ENCODE measurements at places on chromosomes 2 and 18.

DNA sequence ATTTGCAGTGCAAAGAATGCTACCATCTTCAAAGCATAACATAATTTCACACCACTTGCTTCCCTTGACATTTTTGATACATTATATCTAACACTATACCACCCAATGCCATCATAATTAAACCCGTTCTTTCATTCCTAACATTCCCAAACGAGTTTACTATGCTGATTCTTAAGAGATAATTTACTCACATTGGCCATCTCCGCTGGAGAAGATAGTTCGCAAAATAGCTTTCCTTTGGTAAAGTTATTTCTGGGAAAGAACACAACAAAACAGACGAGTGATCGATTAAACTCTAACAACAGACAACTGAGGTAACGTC, 716 bp downstream of the MMADHC start:
- DNase-seq, result no peak

DNA sequence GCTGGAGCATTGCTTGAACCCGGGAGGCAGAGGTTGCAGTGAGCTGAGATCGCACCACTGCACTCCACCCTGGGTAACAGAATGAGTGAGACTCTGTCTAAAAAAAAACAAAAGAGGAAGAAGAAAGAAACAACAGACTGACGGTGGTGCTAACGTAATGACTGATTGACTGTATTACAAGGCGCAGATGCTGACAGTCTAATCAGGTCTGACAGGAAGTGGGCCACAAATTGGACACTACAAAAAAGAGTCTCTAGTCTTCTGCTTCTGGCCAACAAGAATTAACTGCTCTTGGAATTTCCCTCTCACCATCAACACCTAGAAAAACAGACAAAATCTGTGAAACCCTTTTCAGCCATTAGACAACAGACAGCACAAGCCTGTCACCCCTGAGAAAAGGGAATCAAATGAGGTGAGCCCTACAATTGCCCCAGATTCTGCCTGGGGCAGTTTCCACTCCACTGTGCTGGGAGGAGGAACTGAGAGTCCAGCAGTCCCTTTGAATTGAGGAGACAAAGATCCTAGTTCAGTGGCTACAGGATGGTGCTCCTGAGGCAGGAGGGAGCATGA, 43.3 kb downstream of the SNED1 start:
- no peak for DNase-seq

DNA sequence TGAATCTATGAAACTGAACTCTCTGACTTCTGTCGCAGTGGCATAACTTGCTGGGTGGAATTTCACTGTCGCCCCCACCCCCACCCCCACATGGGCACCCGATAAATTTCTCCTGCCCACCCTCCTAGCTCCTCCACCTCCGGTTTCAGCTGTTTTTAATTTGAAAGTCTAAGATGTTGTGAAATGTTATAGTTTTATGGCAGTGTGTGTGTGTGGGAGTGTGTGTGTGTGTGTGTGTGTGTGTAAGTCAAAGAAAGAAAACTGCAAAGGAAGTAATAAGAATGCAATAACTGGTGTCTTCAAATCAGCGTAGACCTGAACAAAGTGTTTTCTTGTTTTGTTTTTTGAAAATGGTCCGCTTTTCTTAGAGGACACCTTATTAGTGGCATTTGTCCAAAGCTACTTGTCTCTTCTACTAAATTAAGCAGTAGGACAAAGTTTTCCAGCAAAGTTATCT, 388 bp downstream of the DTNA start:
- no peak for DNase-seq

DNA sequence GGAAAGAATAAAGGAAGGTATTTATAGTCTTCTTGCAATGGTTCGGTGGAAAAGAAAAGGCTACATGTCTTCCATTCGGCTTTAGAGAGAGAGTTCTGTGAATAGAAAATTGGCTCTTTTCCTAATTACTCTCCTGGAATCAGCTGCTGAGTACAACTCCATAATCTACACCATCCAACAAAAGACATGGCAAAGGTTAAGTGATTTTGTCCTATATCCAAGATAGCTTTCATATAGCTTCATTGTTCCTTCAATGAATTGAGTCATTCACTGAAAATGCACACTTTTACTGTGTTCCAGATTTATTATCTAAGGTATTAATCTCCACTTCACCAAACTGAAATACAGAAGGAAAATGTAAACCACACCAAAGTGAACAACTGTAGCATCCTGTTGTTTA, 514.5 kb downstream of the LRRTM4 start:
- no peak for DNase-seq

DNA sequence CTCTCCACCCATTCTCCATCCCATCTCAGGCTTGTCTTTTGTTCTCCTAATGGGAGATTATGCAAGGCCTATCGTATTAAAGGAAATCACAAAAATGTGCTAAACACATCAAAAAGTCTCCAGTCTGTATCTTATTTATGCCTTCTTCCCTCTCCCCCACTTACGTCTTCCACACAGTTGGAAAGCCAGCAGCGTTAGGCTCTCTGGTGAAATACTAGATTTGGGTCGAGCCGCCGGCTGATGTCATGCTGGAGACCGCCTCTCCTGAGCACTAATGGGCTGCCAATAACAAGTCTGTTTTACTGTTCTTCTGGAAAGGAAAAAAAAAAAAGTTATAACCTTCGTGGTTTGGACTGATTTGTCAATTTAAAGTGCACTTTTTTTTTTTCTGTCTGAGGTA, 182.7 kb upstream of the SIX2 start:
- DNase-seq, result no peak

DNA sequence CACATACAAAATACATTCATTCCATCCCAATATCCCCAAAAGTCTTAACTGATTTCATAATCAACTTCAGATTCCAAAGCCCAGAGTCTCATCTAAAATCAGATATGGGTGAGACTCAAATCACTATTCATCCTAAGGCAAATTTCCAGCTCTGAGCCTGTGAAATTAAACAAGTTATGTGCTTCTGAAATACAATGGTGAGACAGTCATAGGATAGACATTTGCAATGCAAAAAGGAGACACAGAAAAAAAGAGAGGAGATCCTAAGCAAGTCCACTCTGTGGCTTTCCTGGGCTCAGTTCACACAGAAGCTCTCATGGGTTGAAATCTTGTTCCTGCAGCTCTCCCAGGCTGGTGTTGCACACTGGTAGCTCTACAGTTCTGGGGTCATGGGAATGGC, 18.3 kb downstream of the ZNF892 start:
- DNase-seq, result no peak
